Stimulated activated CD8-positive, alpha-beta memory T cell treated with anti-CD3 and anti-CD28 coated beads, Interleukin-7, amount 100 ng/mL, for 48 hours (primary cell): ENCODE measurements at places on chromosomes 3 and 15.

GRCh38 chr3:189457631-189458412, 173.4 kb upstream of the TP63 start:
- DNase-seq, result no peak

DNA sequence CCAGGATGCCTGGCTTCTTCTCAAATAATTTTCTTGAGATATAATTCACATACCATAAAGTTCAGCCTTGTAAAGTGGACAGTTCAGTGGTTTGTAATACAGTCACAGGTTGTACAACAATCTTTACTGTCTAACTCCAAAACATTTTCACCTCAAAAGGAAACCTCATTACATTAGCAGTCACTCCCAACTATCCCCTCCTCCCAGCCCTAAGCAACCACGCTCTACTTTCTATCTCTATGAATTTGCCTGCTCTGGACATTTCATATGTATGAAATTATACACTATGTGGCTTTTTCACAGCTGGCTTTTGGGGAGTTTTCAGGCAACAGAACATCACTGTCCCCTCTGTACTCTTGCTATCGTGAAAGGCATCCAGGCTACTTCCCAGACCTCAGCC, 17.5 kb downstream of the TGM5 start:
- DNase-seq, result no peak

DNA sequence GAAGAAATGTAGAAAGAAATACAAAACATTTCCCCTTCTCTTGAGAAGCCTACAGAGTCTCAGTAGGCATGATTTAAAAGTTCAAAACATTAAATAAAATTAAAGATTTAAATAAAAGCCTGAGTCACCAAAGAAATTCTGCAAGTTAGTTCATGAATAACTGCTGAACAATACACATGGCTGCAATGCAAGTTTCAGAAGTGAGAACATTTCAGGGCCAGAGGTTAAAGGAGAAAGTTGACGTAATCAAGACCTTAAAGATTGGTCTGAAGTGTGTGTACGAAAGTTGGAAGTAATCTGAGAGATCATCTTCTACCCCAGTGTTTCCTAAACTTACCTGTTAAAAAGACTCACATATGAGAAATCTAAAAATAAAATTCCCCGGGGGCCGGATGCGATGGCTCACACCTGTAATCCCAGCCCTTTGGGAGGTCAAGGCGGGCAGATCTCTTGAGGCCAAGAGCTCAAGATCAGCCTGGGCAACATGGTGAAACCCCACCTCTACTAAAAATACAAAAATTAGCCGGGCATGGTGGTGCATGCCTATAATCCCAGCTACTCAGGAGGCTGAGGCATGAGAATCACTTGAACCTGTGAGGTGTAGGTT, 108.7 kb upstream of the PHLDB2 start:
- no peak for DNase-seq

- DNase-seq, result peak; percentile 46
Observed at GRCh38 chr3:137013951-137014688, 56.3 kb downstream of the IL20RB start.

DNA sequence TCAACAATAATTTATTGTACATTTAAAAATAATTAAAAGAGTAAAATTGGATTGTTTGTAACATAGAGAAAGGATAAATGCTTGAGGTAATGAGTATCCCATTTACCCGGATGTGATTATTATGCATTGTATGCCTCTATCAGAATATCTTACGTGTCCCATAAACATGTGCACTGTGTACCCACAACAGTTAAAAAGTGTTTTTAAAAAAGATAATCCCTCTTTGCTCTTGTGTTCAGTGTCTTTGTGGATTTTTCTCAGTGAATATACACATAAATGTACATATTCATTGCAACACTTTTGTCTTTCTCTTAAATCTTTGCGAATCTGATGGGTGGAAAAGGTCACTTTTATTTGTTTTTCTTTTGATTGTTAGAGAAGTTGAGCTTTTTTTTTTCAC, 20.4 kb downstream of the YEATS2 start:
- no peak for DNase-seq

DNA sequence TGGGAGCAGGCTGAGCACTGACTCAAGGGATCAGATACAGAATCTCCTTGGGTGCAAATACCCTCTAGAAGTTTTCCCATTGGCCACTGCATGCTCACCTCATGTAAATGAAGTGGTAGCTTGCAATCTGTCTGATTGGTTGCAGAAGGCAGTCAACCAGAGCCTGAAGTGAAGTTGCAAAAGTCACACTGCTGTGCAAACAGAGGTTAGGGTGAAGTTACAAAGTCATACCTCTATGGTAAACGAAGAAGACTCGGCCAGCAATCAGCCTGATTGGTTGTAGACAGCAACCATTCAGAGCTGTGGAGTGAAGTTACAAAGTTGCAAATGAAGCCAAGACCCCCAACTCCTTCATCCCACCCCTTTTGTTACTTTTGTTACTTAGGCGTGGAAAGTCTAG, 27.1 kb downstream of the STARD9 start:
- DNase-seq, result no peak

DNA sequence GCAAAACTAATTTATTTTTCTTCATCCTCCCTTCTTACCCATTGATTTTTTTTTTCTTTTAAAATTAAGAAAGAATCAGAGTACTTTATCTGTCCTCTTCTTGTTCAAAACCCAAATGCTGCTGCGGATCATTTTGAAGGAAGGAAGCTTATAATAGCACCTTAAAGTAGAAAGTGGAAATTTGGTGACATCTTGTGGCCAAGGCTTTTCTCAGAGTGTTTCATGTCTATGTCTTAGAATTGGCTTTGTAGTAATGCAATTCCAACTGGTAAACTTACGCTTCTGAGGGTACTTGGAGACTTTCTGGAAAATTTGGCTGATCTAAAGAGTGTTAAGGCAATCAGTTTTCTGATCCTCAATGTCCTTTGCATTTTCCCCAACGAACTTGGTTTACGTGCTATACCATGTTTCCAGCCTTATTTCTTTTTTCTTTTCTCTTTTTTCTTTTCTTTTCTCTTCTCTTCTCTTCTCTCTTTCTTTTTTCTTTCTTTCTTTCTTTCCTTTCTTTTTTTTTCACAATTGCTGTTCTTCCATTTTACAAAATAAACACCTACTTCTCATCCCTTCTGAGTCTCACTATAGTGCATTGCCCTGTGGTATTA, 30.7 kb downstream of the C3orf38 start:
- DNase-seq, result no peak

DNA sequence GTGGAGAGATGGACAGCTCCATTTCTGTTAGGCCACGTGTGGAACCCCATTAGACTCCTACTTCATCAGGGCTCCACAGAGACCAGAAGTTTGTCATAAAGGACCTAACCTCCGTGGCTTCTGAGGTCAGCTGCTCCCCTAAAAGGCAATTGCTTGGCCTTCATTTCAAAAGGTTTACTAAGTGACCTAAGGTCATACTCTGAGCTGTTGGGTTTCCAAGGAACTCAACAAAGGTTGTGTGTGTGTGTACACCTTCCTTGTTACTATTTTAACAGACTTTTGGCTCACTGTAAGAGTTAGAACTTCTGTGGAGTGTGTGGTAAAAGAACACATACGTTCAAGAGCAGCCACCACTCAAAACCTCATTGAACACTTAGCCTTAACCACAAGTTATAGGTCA, 73.9 kb downstream of the SEC22A start:
- no peak for DNase-seq

GRCh38 chr3:178086144-178086825, 450.0 kb upstream of the KCNMB2 start:
- no peak for DNase-seq

- DNase-seq, result no peak
Observed at GRCh38 chr15:60392986-60393790, 4.6 kb downstream of the ANXA2 start.

DNA sequence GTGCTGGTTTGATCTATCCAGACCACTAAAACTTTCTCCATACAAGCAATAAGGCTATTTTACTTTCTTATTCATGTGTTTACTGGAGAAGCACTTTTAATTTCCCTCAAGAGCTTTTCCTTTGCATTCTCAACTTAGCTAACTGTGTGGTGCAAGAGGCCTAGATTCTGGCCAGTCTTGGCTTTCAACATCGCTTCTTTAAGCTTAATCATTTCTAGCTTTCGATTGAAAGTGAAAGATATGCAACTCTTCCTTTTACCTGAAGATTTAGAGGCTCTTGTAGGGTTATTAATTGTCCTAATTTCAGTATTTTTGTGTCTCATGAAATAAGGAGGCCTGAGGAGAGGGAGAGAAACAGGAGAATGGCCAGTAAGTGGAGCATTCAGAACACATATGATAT, 234.8 kb upstream of the GADL1 start:
- DNase-seq, result no peak

DNA sequence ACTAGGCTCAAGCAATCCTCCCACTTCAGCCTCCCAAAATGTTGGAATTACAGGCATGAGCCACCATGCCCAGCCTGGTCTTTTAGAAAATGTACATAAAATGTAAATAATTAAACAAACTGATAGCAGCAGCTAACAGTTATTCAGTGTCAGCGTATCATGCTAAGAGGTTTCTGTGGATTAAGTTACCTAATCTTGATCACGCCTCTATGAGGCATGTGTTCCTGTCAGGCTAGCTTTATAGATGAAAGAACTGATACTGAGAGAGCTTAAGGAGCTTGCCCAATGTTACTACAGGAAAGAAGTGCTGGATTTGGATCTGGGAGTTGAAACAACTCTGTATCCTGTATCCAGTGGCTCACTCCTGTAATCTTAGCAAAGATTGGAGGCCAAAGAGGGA, 11.2 kb upstream of the MST1R start:
- no peak for DNase-seq

DNA sequence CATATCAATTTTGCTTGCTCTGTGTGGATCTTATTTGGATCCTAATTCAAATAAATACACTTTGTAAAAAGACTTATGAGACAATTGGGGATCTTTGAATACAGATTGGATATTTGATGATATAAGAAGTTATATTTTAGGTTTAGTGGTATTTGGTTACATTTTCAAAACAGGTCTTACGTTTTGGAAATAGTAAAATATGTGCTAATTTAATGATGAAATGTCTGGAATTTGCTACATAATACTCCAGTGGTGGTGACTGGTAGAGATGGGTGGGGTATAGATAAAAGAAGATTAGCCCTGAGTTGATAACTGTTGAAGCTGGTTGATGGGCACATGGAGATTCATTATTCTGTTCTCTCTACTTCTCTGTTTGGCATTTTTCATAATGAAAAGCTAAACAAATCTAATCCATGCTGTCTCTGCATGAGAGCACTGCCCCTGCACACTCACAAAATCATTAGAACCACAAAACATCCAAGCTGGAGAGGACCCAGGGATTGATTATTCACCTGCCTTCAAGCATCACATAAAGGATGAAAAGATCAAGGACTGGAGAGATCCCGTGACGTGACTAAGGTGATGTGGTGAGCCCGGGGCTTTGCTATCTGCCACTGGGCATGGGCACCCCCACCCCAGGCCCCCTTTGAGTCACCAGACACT, 58.9 kb downstream of the TLE3 start:
- no peak for DNase-seq

DNA sequence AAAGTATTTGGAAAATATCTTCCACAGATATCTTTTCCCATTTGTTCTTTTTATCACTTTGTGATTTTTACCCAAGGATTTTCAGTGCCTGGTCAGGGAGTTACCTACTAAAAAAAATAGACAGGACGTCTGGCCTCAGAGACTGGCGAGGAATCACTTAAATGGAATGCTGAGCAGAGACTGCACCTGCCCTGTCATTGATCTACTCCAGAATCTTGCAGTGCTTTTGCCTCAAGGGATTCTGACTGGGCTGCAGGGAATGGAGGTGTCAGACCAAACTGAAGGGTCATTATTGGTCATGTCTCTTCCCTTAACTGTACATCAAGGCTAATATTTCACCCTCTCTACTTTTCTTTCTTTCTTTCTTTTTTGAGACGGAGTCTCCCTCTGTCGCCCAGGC, 12.1 kb upstream of the RYR3 start:
- no peak for DNase-seq

DNA sequence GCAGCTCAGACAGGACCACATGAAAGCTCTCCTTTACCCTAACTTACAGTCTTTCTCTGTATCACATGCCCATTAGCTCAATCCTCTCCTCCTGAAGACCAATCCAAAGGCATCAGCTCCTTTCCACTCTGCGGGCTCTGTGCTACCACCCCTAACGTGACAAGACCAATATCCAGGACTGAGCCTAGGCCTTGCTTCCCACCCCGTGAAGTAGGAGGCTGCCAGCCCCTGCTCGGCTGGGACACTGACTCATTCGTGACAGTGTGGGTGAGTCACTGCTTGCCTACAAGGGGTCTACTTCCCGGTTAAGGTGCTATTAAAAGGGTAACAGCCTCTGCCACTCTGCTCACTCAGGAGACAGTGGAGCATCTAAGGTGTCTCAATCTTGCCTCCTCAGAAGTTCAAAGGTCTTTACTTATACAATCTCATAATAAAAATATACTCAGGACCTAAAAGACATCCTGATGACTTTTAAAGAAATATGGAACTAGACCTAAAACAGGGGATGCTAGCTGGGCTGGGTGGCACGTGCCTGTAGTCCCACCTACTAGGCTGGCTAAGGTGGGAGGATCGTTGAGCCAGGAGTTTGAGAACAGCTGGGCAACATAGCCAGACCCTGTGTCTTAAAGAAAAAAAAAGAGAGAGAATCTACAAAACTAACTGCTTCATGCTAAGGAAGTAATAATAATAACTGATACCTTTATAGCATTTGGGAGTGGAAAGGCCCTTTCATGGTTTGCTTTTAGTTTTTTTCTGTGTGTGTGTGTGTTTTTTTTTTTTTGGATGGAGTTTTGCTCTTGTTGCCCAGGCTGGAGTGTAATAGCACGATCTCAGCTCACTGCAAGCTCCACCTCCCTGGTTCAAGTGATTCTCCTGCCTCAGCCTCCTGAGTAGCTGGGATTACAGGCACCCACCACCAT, 55.0 kb downstream of the TMEM44 start:
- DNase-seq, result peak; percentile 53

GRCh38 chr3:180311242-180311641, 274.5 kb upstream of the PEX5L start:
- DNase-seq, result no peak

DNA sequence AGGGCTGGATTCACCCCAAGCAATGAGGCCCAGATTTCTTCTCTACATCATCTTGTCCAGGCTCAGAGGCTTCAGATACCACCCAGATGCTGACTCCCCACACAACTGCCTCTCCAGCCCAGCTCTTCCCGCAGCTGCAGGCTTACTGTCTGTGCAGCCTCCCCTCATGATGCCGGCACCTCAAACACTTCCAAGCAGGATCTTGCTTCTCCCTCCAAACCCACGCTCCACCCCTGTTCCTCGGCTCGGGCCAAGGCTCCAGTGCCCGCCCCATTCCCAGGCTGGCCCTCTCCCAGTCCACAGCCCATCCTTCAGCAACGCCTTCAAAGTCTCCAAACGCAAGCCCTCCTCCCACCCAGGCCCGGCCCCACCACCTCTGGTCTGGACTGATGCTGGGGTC, 159.2 kb upstream of the LINGO1 start:
- no peak for DNase-seq

GRCh38 chr15:41881550-41881919, 12.3 kb downstream of the SPTBN5 start:
- DNase-seq, result no peak

- DNase-seq, result no peak
Observed at GRCh38 chr15:98599909-98600691, 48.2 kb upstream of the IGF1R start.

DNA sequence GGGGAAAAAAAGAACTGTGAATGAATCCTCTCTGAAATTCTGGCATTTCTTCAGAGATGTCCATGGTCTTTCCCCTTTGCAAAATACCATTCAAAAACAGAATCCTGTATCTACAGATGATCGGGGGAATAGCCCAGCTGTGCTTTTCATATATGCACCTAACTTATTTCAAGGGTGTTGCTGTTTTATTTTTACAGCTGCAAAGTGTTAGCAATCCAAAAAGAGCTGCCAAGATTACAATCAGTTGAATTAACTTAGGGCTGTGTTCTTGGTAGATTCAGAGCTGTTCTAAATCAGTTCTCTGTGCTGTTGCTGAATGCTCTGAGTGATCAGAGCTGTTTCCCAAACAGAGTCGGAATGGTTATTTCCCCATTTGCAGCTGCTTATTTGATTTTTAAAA, 175.7 kb upstream of the SEMA6D start:
- DNase-seq, result no peak
